ENCODE measurements at places on chromosomes 4 and X.
A peak's percentile ranks its signal among the peaks of the same experiment; 100 is the strongest.

DNA sequence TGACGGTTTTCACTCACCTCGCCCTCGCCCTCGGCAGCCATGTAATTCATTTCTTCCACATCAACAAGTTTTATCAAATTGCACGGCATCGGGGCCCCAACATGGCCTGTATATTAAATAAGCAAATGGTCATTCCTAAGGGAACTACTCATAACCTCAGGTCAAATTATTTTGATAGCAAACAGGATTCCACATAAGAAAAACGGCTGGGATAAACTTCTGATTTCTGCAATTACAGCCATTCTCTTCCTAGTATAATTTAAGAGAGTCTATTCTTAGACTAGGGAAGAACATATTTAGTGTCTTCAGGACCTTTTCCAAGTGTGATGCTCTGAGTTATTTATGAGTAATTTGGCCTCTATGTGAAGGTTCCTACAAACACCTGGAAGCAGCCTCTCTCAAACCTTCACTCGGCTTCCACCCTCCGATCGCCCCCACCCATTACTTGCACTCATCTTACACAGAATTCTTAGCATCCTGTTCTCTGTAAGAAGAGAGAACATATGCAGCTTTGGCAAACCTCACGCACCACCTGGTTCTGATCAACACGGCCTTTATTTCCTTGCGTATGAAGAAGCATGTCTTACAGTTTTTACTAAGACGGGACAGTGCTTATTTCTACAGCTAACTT lies 29.4 kb upstream of the CENPU start:
- no peak for DNase-seq

DNA sequence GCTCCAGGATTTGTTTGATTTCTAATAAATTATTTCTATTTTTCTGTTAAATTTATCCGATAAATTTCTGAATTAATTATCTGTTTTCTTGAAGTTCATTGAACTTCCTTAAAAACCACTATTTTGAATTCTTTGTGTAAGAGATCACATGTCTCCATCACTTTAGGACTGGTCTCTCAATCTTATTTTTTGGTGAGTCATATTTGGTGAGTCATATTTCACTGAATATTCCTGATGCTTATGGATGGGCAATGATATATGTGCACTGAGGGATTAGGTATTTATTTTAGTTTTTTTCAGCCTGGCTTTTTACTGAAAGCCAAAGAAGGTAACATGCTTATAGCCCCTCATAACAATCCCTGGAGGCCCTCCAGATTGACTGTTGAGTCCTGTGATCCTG lies 48.5 kb upstream of the IL15 start:
- DNase-seq, result no peak

GRCh38 chr4:137819964-137820383 lies 287.7 kb upstream of the PCDH18 start:
- DNase-seq, result no peak

DNA sequence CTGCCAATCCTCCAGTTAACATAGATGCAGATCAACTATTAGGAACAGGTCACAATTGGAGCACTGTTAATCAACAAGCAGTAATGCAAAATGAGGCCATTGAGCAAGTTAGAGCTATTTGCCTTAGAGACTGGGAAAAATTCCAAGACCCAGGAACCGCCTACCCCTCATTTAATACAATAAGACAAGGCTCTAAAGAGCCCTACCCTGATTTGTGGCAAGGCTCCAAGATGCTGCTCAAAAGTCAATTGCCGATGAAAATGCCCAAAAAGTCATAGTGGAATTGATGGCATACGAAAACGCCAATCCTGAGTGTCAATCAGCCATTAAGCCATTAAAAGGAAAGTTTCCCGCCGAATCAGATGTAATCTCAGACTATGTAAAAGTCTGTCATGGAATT lies 20.5 kb upstream of the TRIM61 start:
- no peak for DNase-seq

DNA sequence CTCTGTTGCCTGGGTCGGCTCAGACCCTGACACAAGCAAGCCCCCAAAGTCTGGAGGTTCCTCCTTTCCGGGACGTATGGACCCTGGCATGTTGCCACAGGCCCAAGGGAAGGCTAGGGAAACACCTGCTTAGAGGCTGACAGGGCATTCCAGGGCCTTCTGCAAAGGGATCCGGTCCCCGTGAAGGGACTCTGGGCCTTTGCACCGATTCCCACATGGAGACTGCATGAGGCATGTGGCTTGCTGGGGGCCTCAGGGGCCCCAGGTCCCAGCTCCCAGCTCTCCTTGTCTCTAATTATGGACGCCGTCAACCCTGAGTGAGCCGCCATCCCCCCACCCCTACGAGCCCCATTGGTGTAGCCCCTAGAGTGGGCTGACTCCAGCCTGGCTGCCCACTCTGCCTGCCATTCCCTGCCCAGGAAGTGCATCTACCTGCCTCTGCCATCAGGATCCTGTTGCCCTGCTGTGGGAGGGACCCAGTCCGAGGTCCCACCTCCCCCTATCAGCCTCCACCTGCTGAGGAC lies 4.2 kb upstream of the RGS12 start:
- no peak for DNase-seq

DNA sequence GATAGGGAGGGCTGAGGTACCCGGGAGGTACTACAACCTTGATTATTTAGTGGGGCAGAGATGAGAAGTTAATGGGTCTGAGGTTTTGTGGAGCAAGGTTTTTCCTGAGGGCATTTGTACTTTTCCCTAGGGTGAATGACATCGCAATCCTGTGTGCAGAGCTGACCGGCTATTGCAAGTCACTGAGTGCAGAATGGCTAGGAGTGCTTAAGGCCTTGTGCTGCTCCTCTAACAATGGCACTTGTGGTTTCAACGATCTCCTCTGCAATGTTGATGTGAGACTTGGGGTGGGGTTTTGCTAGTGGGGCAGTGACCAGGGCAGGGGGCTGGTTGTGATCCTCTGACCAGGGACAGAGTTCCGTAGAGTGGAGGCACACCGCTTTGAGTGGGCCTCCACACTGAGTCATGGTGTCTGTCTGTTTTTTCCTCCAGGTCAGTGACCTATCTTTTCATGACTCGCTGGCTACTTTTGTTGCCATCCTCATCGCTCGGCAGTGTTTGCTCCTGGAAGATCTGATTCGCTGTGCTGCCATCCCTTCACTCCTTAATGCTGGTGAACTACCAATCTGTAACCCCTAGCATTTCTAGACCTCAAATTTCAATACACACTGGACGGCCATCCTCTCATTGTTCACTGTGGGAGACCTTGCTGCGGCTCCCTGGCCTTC lies 9.9 kb downstream of the MED12 start:
- no peak for DNase-seq

GRCh38 chr4:89334830-89335229 lies 27.2 kb upstream of the GPRIN3 start:
- DNase-seq, result no peak

DNA sequence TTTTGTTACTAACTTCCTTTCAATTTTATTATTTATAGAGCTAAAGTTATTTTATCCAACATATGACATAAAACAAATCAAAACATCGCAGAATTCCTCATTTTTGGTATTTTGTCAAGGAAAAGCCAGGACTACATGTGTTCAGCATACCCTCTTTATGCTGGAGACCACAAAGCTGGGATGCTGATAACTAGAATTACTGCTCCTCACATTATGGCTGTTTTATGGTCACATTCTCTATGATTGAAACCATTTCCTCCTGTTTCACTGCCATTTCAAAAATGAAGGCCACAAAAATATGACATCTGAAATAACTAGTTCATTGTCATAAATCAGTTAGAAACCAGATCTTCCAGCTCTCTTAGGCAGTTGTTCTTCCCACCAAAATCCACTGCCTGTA lies 41.7 kb downstream of the KLHL34 start:
- DNase-seq, result no peak

- DNase-seq, result no peak
Observed at GRCh38 chrX:2867206-2867605, 38.5 kb downstream of the GYG2 start.

- DNase-seq, result no peak
Observed at GRCh38 chr4:185137233-185137925, 5.7 kb upstream of the SLC25A4 start.

DNA sequence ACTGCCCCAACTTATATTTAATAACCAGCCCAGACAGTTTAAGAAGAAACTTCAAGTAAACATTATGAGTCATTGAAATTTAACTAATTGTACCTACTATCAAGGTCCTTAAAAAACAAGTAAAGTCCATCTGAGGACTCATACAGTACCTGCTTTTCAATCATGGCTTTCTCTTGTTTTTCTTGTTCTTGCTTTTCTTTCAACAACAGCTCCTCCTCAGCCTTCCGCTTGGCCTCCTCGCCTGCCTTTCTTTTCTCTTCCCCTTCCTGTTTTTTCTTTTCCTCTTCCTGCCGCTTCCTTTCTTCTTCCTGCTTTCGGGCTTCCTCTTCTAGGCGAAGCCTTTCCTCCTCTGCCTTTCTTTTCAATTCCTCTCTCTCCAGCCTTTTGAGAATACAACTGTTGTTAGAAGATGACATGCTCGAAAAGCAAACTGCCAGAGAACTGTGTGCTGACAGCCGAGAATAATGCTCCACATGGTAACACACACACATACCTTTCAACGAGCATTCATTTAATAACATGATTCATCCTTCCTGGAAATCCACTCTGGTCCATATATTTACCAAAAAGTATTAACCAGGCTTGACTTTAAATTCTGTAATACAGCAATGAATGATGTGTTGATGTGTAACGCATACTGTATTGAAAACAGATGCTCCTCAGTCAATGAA lies 25.2 kb upstream of the BCLAF3 start:
- DNase-seq, result no peak

DNA sequence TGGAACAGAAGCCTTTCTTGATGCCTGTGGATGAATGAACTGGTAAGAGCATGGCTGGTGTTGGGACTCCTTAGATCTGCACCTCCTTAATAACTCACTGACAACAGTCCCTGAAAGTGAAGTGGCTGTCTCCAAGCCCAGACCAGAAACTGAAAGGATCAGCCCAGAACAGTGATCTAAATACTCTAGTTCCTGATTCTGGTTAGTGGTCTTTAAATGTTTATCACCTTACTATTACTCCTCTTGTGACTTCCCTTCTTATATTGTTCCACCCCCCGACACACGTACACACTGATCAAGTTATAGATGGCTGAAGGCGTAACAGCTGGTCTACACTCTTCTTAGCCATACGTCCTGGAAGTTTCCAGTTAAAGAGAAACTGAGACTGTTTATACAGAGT lies 33.8 kb upstream of the ARMCX2 start:
- DNase-seq, result no peak

DNA sequence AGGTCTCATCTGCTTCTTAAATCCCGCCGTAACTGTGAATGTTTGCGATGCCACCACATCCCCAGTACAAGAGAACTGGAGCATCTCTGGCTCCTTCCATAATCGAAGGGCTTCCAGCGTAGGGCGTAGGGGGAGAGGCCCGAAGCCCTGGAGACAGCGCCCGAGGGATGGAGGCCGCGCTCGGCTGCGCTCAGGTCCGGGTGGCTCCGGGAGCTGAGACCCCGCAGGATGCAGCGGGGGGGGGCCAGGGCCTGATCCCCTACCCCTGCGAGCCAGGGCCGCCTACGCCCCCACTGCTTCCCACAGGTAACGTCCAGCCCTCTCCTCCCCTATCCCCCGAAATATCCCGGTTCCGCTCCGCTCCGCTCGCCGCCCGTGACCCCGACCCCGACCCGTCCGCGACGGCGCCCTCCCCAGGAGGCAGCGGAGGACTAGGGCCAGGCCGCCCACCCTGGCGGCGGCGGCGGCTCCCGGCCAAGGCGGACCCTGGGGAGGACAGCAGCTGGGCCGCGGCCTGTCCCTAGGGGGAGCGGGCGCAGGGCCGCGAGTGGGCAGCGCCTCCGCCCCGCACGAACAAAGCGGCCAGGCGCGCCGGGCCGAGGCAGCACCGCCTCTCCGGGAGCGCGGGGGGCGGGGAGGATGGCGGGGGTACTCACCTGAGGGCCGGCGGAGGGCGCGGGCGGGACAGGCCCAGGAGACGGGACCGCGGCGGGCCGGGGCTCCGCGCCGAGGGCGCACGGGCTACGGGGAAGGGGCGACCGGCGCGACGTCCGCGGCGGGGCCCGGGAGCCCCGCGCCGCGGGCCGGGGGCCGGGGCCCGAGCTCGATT lies 723 bp downstream of the WDFY3 start:
- DNase-seq, result peak; percentile 73

GRCh38 chr4:113760094-113760794 lies 1.3 kb downstream of the CAMK2D start:
- DNase-seq, result no peak

DNA sequence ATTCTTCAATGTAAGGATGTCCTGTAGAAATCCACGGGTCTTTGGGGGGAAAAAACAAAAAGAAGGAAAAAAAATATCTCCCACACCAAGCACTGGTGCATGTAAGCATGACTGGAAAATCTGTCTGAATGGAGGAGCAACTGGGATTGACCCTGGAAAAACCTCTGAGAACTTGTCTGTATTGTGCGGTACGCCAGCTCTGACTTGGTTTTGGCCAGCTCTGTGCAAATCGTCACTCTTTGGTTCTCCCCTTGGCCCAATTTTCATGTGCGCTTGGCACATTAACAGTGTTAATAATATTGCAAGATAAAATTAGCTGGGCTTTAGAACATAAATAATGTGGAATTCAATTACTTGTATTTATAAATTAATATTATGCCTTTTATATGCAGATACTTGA lies 231.2 kb upstream of the HAND2 start:
- no peak for DNase-seq

- DNase-seq, result no peak
Observed at GRCh38 chr4:16472537-16472936, 246.3 kb upstream of the TAPT1 start.

DNA sequence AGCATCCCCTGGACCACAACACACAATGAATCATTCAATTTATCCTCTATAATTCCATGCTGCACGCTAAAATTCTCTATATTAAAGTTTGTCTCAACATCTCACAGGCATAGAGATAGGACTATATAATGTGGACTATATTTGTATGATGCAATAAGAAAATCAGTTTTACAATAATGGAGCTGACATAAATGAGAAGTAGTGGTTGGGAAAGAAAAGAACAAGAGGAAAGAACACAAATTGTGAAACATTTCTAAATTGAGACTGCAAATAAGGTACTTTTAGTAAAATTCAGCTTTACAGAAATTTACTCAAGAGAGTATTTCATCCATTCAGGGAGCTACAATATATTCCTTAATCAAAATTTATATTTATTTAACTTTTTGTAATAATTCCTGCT lies 120.4 kb downstream of the ARAP2 start:
- no peak for DNase-seq

DNA sequence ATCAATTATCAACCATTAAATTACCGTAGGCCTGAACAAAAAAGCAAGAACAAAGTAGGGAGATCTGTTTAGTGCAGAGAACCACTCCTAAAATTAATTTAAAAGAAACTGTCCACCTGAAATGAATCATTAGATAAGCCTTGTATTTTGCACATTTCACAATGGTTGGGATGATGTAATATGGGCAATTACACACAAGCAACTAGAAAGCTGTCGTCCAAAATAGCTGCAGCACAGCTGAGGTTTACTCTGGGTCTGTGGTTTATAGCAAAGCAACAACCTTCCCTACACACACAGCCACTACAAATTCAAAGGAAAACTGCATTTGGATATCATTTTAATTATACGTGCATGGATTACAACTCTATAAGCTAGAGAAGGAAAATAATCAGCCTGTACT lies 28.5 kb downstream of the PCDH19 start:
- DNase-seq, result no peak

Data from frontal cortex (tissue), 4 donors.